Stimulated activated memory B cell treated with anti-CD40 and anti-IgM and Interleukin-4, amounts not matched to agents 10 μg/mL and 1 μg/mL and 100 μg/mL, for 72 hours (primary cell): ENCODE measurements at places on chromosomes 7 and 10.
A peak's percentile ranks its signal among the peaks of the same experiment; 100 is the strongest.

DNA sequence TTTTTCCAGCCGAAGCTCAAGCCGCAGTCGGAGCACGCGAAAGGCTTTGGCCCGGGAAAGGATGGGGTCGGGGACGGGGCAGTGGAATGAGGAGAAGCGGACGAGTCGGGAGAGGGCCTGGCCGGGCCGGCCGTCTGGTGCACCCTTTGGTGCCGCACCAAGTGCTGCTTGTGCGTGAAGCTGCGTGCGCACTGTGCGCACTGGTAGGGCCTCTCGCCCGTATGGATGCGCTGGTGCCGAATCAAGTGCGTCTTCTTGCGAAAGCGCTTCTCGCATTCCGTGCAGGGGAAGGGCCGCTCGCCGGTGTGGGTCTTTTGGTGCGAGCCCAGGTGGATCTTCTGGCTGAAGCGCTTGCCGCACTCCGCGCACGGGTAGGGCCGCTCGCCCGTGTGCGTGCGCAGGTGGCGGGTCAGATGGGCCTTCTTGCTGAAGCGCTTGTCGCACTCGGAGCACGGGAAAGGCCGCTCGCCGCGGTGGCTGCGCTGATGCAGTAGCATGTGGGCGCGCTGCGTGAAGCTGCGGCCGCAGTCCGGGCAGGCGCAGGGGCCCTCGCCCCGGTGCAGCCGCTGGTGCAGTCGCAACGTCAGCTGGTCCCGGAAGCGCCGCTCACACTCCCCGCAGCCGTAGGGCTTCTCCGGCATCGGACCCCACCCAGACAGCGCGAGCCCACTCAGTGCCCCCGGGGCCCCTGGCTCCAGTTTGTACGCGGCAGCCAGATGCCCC, 7.8 kb downstream of the ZNF467 start:
- ATAC-seq = no peak

GRCh38 chr10:86967481-86967941, 771 bp upstream of the ADIRF start:
- no peak for ATAC-seq

DNA sequence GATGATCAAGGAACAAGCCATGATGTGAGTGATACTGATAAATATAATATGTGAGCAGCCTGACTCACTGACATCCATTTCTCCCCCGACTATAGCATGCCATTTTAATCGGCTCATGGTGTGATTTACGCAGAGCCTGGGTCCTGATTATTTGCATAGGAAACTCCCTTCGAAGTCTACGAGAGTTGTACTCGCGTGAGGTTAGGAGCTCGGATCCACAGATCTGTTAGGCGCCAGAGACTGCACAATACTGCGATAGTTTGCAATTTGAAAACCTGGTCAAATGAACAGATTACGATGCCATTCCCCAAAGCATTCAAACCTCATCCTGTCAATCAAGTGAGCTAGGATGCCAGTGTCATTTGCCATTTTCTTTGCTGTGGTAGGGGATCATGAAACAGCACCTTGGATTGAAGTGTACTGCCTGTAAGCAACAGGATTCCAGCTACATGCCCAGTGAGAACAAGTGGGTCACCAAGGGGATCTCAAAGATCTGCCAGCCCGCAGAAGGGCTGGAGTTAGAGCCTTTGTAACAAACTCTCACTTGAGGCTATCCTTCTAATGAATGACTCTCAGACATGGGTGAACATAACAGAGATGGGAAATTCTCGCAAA, 158.3 kb downstream of the FRMD4A start:
- no peak for ATAC-seq

- ATAC-seq = no peak
These were observed 4.8 kb upstream of the EVX1 start for GRCh38 chr7:27237735-27238334.

DNA sequence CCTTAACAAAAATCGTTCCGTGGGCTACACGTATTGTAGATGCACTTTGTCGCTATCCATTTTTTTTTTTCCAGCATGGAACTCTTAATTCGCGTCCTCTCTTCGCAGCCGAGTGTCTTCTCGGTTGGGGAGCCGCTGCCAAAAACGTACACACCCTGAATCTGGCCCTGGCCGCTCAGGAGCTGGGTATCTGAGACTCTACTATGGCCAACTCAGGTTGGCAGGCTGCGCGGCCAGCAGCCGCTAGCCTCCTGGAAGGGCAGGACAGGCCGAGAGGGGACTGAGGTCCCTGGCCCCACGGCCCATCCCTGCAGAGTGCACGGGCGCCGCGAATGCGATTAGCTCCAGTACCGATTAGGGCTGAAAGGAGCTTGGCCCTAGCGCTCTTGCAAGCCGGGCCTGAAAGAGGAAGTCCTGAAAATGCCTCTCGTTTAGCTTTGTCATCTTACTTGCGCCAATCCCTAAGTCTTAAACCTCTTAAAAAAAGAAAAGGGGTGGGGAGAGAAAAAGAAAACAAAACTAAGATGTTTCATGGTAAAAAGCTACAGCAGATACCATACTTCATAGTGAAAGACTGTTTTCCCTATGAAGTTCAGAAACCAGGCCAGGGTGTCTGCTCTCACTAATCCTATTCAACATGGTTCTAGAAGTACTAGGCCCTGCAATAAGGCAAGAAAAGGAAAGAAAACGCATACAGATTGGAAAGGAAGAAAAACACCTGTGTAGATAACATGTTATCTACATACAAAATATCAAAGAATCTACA, 113.2 kb upstream of the RHEB start:
- ATAC-seq = peak; percentile 82

DNA sequence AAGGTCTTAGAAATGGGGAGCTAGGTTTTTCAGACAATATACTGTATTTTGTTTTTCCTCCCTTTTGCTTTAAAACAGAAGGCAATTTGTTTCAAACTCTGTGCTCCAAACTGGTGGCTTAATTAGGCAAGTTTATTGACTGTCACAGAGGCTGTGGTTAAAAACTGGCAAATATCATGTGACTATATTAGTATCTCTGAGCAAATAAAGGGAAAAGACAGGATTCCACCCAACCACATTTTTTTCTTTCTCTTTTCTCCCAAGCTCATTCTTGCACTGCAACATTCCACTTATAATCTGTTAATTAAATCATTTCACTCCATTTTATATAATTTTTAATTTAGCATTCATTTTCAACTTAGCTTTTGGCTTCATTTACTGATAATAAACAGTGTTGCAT, 615.8 kb downstream of the AUTS2 start:
- no peak for ATAC-seq

GRCh38 chr7:47218378-47219176, 363.3 kb downstream of the TNS3 start:
- ATAC-seq = no peak

DNA sequence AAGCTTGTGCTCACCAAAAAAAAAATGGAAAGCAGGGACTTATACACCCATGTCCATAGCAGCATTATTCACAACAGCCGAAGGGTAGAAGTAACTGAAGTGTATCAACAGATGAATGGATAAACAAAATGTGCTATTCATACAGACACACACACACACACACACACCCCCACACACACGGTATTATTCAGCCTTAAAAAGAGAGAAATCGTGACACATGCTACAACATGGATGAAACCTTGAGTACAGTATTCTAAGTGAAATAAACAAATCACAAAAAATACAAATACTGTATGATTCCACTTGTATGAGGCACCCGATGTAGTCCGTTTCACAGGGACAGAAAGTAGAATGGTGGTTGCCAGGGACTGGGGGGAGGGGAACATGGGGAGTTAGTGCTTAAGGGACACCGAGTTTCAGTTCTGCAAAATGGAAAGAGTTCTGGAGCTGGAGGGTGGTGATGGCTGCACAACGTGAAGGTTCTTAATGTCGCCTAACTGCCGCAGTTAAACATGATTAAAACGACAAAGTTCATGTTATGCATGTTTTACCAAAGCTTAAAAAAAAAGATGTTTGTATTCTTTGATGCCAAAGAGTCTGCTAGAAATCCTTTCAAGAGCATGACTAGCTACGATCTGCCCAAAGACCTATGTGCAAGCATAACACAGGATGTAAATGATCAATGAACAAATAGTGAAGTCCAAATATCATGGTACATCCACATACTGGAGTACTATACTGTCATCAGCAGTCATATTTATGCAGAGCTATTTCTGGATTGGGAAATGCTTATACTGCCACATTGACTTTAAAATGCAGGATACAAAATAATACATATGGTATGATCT, 7.2 kb downstream of the TNS3 start:
- ATAC-seq = peak; percentile 90

DNA sequence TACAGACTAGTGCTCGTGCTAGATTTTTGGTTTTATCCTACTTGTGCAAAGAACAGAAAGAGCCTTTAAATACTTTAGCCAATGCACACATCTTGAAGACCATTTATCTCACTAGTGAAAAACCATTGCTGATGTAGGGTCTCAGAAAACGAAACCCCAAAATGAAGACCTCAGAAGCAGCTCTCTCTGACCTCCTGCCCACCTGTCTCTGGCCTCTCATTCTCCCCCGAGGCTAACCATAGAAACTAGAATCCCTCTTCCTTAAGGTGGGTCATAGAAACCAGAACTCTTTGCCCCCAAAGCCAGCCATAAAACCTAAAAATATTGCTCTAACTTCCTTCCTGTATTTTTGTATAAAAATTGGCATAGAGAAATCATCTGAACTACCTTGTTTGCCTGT, 112.2 kb downstream of the KIF20B start:
- ATAC-seq = no peak

- no peak for ATAC-seq
These were observed 58.9 kb downstream of the KCNMA1 start for GRCh38 chr10:77578583-77579227.

GRCh38 chr7:55898287-55898686, 11.0 kb downstream of the ZNF713 start:
- no peak for ATAC-seq

DNA sequence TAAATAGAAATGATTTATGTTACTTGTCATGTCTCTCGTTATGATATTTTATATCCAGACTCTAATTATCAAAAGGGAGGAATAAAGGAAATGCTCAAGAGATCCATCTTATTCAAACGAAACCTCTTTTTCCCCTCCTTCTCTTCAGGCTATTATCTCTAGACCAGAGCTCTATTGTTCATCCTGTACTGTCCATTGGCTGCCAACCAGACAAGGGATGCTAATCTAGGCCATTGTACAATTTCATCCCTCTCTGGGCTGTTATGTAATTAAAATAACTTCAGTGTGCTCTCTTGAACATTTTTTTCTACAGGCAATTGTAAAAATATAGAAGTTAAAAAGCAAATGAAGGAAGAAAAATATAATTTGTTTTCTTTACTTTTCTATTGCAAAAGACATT, 220.4 kb downstream of the HDAC9 start:
- no peak for ATAC-seq

- peak; percentile 86 for ATAC-seq
These were observed 73.8 kb upstream of the SFMBT2 start for GRCh38 chr10:7484456-7485243.

DNA sequence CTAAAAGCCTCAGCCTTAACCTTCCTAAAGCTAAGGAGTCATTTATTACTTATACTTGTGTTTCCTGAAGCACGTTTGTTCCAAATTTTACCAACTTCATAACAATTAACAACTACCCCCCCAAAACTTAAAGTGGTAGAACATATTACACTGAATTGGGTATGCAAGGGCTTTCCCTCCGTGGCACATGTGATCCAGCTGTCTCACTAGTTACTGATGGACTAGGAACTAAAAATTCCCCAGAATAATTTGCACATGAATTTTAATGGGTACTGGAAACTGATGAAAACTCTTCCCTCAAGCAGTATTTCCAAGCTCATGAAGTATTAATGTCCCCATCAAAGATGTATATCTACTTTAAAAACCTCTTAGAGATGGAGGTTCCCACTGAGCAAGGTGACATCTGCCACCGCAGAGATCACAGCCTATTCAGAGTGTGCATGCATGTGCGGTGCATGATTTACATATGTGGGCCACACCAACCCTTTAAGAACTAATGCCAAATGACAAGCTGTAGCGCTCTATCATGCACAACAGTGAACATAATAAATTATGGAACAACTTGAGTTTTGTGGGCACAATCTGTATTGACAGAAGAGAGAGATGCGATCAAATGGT, 139.9 kb upstream of the ADCY1 start:
- no peak for ATAC-seq

- ATAC-seq = no peak
These were observed 185.9 kb upstream of the DKK1 start for GRCh38 chr10:52128056-52128683.
